ENCODE measurements at places on chromosomes 7 and 10.

DNA sequence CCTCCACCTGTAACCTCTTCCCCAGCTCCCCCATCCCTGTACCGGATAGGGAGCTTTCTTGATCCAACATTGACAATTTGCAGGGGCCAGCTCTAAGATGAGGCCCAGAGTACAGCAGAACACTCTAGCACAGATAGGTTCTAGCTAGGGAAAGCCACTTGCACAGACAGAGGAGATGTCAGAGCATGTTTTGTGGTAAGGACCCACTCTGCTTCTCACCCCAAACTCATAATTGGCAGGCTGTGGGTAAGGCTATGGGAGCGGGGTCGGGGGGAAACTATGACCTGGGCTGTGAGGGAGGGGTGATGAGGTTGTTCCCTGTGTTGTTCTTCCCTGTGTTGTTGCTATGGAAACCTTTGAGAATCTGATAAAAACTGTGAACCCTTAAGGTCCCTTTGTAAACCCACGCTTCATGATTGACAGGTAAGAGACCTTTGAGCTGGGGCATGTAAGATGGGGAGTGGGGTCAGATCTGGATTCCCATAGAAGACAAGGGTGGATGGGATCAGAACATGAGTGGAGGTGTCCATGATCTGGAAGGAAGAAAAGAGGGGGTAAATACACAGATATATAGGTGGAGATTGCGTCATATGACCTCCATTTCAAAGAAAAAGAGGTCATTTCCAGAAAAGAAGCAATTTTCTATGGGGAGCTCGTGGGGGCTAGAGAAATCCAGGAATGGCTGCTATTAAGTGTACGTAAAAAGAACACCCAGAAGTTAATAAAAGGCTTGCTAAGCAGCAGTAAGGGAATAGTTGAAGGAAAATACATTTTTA lies 4.0 kb downstream of the CALD1 start:
- no peak for DNase-seq

- DNase-seq = no peak
Observed at GRCh38 chr10:69850440-69850839, 48.7 kb downstream of the COL13A1 start.

- DNase-seq = no peak
Observed at GRCh38 chr7:106460792-106461254, 176.0 kb upstream of the NAMPT start.

DNA sequence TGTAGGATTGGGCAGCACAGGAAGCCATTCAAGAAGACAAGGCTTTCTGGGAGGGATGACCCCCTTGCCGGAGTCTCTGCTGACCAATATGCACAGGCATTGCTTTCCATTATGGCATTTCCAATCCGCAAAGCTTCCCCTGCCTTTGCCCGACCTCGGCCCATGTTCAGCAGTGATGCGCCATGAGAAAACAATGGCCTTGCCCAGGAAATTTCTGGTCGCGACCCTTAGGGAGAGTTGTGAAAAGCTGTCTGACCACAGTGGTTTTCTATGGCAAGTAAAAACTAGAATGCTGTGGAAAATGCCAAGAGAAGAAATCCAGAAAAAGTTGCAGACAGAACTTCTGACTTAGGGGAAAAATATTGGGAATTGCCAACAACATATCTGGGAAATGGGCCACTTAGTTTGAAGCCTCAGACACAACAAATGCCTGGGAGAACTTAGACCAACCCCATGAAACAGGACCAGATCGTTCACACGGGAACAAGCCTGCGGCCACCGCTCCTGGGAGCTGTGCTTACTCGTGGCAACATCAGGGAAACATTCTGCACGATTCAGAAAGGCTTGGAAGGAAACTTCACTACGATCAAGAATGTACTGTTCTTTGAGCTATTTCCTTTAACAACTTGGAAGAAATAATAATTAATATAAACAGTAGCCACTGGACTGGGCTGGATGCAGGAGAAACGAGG lies 512.4 kb downstream of the TNS3 start:
- no peak for DNase-seq

- no peak for DNase-seq
Observed at GRCh38 chr10:1400101-1401070, 336.9 kb downstream of the ADARB2 start.

- DNase-seq = no peak
Observed at GRCh38 chr10:71659111-71659634, 60.4 kb downstream of the C10orf105 start.

DNA sequence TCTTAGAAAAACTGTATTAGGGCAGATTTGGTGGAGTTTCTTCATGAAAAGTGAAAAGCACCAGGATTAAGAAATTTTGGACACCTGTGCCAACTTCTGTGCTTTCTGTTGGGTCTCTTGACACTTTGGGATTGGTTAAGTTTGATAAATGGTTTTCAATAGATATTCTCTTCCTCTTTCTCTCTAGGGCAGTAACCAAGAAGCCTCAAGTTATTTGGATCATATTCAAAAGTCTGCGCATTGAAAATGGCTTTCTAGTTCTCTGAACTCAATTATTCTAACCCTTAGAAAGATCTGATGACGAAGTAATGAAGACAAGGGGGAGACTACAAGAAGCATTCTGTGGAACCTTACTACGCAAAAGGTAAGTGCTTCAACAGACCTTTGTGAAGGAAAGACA lies 144.0 kb upstream of the CCDC6 start:
- DNase-seq = no peak

GRCh38 chr10:70191161-70191971 lies 21.1 kb upstream of the SAR1A start:
- DNase-seq = no peak

- no peak for DNase-seq
Observed at GRCh38 chr7:7565018-7565680, 1.5 kb upstream of the MIOS start.

DNA sequence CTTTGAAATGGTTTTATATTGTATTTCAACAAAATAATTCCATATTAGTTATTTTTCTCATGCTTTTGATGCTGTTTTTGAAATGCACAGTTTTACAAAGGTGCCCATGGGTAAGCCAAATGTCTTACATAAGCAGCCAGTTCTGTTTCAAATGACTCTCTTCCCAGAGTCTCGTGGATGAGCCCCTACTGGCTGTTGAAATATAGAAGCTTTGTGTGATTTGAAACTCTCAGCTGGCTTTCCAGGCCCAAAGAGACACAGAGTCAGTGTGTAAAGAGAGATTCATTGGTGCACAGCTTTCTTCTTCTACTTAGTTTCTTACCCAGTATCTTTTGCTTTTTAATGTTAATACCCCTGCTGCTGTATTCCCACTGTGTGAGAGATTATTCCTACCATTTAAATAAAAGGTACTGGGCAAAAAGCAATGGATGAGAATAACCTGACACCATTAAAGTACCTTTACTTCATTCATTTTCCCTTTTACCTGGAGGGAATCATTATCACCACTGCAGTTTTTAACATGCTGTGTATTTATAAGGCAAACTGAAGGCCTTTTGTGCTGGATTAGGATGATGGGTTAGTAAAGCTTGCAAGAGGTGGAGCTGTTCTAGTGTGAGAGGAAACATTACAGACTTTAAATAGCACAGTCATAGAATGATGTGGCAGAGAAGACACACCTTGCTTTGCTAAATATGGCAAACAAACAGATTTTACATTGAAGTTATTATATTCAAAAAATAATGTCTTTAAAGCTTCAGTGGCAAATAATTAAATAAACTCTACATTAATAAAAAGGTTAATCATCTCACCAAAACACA lies 415.1 kb downstream of the THSD7A start:
- no peak for DNase-seq

DNA sequence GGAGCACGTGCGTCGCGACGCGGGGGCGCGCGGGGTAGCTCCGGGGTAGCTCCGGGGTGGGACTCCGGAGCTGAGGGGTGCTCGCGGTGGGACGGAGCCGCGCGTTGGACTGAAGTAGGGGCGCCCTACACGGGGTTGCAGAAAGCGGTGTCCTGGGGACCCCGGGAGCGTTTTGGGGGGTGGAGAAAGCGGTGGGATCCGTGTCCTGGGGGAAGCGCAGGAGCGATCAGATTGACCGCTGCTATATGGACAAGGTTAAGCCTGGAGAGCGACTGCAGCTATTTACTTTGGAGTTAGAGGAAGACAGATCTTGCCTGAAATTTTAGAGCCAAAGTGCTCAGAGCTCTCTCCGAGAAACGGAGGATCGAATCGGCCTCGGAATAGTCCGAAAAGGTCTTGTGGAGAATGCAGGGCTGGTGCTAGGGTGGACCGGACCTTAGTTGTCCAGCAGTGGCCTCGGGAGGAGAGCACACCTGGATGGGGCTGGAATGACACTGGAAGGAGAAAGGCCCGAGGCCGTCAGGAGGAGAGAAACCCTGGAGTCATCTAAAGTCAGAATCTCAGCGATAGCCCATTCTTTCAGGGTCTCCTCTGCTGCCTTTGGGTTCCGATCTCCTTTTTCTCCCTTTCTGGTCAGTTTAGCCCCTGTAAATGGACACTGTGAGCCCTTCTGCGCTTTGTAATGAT lies 564 bp downstream of the PDSS1 start:
- DNase-seq = no peak

DNA sequence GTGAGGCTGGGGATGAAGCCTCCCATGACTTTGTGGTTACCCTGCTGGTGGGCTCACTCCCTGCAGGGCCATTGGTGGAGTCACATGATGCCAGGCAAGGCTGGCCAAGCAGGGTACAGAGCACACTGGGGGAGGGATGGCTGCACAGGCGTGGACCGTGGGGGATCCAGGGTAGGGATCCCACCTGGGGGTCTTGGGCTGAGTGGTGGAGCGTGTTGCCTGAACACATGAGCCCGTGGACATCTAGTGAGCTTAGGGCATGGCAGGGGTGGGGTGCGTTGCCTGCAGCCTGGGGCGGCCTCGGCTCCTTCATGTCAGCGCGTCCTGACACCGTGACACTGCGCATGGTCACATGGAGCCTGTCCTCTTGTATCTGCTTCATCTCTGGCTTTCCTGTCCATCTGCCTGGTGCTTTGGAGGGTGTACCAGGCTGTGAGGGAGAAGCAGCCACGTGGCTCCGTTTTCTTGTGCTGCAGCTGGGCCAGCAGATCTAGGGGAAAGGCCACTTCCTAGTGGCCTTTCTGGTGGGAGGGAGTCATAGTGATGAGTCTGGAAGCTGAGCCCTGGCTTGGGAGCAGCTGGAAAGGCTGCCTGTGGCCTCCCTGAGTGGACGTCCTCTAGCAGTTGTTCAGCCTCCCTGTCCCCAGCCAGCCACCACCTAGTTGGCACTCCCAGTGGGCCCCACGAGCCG lies 96.2 kb downstream of the LHPP start:
- DNase-seq = no peak

GRCh38 chr10:19877466-19878255 lies 61.4 kb downstream of the PLXDC2 start:
- no peak for DNase-seq

- DNase-seq = no peak
Observed at GRCh38 chr7:67918158-67918557, 921.5 kb downstream of the TYW1 start.

DNA sequence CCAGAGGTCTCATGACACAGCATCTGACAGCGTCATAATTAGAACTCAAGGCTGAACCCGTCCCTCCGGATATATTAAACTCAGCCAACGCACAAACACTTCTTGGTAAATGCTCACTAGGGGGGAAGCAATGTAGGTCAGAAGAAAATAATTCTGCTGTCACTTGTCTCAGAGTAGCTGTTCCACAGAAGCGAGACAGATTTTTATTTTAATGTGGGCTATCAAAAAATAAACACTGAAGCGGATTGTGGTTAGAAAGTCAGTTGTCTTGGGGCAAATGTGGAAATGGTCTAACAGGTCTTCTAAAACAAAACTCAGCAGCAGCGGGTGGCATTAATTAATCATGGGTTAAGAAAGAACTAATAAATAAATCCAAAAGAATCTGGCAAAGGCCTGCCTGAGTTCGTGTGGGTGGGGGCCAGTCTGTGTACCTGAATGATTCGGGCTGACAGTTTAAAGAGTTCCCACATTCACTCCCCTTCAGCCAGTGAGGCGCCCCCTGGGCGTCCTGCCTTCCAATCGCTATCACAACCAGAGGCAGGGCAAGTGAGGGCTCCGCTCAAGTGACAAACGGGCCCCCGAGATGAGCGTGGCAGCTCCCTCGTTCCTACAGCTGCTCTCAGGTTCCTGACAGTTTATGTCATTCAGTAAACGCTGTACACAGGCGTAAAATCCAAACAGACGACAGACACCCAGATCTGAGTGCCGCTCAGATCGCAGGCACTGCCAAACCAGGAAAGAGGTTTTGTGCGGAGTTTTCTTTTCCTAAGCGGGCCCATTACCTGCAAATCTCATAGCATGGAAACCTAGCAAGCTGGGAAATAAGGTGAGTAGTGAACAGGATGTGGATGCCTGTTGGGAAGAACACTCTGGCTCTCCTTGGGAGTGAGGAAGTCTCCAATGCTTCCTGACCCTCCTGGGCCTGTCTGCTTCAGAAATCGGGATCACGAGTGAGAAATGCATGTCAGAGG lies 52.9 kb downstream of the NRAP start:
- no peak for DNase-seq

- no peak for DNase-seq
Observed at GRCh38 chr10:29728541-29729049, 93.8 kb upstream of the SVIL start.

DNA sequence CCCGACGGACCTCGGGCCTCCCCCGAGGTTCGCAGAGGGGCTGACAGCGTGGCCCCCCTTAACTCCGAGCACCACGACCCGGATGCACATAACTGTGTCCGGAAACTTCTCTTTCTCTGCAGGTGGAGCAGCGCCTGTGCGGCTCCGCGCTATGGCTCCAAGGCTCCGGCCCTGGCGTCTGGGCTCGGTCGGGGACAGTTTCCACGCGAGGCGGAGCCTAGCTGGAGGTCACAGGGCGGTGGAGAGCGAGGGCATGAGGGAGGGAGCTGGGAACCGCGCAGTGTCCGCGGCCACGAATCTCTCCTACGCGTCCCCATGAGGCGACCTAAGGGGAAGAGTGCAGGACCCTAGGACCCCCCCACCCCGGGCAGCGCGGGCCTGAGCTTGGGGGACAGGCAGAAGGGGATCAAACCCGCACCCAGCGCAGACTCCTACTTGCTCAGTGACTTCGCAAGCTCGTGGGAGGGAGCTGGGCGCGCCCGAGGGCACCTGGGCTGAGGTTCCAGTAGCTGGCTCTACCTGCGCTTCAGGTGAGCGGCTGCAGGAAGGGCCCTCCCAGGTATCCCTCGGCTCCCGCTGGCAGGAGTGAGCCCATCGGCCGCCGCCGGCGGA lies 8.6 kb upstream of the MNX1 start:
- no peak for DNase-seq
